ENCODE measurements at places on chromosomes 2 and 18.

DNA sequence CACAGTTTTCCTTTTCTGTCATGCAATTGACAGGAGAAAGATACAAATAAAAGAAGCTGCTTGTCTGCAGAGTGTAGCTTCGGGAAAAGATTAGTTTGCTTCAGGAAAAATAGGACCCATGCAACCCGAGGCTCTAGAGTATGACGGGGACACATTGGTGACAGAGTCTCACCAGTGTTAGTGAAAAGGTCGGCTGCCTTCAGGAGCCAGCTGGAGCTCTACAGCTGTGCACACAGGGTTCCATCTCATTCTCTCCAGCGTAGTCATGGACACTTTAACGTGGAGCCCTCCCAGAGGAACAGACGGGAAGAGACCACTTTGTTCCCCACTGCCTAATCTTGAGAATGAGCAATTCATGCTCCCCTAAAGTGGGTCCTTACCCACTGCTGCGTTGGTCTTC is 42.9 kb downstream of the FECH start:
- no peak for DNase-seq

DNA sequence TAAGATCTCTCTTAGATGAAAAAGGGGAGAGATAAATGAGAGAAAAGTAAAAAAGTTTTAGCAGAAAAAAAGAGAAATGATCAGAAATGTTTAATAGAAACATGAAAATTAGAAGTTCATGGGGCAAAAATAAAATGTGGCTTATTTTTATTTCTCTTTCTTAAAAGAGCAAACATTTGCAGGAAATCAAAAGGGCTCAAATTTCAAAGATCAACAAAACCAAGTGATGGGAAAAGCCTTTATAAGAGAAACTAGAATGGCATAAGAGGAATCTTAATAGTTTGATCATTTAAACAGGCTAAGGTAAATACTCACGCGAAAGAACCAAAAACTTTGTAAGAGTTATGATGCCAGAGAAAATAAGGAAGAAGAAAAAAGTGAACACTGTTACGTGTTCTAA is 23.3 kb upstream of the DAW1 start:
- DNase-seq = no peak

DNA sequence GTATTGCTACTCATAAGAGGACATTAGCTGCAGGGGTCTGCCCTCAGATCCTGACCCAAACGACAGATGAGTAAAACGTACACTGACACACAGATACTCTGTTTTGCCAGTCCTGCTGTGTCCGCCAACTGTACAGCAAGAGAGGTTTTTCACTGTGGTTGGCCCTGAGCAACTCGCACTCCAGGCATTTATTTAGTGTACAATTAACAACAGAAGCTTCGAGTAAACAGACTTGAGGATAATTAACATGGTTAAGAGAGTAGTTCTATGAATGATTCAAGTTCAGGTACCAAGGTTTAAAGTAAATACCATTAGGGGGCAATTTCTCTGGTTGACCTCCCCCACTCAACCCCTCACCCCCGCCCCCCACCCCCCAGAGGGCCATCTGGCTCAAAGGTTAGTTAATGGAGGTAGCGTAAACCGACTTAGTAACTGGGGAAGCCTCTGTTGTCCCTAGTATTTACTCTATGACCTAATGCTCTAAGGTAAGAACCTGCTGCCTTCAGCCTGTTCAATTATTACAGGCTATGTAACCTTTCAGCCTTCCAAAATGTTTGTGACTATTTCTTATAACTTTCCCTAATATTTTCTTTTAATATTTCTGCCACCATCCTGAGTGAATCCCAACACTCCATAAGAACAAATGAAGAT is 103.9 kb upstream of the XIRP2 start:
- DNase-seq = no peak

DNA sequence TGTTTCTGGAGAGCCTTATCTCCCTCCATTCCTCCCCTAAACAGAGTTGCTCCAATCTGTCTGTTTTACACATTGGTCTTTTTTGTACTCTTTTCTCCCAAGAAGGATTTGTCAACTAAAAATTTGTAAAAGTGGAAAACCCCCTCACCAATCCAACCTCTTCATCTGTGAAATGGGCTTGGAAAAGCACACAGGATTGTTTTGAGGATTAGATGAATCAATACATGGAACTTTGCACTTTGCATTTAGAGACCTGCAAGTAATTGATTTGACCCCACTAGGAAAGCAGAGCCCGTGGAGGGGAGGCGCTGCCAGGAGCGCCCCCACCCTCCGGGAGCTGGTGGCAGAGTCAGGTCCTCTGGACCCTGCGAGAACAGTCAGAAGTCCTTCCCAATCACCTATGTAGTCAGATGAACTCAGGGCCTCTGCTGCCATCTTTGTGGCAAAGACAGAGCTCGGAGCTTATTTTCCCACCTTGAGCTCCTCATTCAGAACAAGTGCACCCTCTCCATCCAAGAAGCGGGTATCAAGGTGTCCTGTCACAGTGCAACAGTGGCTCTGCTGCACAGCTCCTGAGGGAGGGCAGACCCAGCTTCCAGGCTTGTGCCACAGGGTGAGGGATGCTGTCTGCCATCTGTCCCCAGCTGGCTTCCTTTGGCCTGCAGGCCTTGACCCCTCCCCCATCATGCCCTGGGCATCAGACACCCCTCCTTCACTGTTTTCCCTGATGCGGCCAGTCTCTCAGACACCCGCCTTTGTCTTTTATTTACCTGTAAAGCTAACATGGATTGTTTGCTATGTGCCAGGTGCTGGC is 1.7 kb upstream of the TMEM185B start:
- DNase-seq = no peak

DNA sequence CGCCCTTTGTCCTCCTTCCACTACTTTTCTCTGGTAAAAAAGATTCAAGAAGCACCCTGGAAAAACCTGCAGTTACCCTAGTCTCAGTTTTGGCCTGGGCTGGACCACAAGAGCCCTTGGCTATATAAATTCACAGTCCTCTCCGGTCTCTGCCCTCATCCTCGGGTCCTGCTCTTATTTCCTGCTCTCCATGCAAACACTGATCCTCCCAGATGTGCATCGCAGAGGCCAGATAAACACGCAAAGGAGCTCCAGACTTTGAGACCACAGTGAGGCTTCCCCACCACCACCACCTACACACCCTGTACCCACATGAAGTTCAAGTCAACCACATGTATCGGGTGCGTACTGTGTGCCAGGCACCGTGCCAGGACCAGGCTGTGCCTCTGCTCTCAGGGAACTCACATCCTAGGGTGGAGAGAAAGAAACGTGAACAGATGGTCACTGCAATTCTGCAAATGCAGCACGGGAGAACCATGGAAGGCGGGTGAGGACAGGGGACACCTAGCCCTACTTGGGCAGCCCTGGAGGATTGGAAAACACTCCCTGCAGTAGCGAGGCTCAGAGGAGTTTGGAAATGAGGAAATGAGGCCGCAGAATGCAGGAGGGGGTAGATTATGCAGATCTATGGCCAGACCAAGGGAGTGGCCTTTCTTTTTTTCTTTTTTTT is 7.4 kb downstream of the CTDSP1 start:
- DNase-seq = peak; percentile 37

DNA sequence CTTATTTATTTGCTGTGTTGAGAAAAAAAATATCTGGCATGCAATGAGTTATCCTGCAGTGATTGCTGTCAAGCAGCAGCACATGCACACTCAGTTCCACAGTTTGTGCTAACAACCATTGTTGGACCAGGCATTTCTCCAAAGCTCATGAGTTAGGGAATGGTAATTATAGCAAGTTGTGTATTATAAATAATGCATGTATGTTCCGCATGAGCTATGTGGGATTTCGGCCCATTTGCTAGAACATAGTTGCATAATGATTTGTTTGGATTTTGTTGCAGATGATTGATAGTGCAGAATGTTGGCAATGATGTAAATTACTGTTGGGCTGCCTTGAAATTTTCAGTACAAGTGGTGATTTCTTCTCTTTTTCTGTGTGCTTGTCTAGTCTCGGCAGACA is 10.7 kb downstream of the KCNJ3 start:
- no peak for DNase-seq

- DNase-seq = no peak
These were observed 241.5 kb downstream of the SH3RF3 start for GRCh38 chr2:109370399-109371035.

DNA sequence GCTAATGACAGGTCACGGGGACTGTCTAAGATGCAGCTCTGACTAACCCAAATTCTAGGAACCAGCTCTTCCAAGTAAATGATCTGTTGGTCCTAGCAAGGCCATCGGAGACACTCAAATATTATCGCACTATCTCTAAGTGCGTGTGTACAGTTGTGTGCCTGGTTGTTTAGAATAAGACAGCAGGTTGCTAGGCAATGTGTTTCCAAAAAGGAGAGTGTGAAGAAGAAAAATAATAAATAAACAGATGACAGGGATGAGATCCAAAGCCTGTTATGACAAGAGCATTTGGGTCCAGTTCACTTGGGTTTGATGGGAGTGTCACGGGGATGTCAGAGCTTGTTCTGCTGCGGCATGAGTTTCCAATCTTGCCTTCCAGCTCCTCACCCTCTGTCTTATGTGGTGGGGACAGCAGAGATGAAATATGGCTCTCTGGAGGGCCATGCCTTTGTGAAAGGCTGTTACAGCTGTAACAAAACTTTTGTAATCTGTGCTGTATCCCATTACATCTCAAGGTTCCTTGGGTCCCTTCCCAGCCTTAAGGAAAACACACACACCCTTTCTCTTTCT is 127.5 kb upstream of the TNP1 start:
- DNase-seq = no peak

- DNase-seq = no peak
These were observed 16.4 kb downstream of the GEMIN6 start for GRCh38 chr2:38794235-38794946.

DNA sequence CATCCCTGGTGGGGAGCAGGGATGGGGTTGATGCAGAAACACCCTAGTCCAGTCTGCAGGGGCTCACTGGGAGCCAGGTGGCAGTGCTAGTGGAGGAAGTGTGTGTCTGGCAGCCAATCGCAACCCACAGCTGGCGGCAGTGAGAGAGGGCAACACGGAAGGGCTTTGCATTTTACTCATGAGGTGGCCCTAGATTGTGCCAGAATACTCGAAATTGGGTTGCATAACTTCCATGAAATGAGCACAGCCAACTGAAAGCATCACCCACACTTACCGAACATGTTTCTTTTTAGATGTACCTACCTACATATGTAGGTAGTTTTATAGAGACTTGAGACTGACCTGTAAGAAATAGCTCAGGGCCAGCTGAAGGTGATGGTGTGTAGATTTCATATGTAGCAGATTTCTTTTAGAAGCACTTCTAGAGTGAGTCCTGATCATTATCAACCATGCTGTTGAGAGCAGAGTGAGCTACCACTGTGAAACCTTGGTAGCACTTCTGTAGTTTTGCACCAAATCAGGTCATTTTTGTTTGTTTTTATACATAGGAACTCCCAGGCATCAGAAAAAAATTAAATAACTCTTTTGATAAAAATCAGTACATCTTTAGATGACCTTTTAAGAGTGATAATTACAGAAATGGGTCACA is 13.0 kb downstream of the IL18R1 start:
- no peak for DNase-seq

DNA sequence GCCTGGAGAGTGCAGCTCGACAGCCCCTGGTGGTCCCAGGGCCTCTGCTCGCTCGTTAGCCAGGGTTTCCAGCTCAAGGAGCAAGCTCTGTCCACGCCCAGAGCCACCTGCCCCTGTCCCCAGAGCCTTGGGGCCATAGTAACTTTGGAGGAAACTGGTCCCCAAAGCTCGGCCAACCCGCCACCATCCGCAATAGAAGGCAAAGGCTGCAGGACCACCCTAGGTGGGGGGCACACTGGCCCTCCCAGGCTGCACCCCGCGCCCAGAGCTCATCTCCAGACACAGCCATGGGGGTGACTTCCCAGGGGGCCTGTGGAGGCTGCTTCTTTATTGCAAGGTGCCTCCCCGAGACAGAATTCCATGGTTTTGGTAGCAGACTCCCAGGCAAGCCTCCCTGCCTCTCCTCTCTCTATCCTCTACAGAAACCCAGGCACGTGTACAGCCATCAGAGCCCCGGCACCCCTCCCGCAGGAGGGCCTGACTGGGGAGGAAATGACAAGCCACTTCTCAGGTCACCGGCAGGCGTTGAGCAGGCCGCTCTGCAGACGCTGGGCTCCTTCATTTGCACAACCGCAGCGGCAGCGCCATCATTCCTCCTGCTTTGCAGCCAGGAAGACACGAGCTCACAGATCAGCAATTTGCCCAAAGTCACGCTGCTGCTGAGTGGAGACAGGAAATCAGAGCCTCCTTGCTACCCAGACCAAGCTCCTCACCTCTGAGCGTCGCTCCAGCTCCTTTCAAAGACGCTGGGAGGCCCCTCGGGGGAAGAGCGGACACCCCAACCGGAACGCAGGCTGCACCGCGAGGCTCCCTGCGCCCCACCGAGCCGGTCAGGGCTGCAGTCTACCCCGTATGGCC is 80.2 kb downstream of the NDUFA10 start:
- DNase-seq = no peak

GRCh38 chr2:138237667-138238384 is 263.7 kb upstream of the SPOPL start:
- DNase-seq = no peak

GRCh38 chr18:8990276-8991031 is 112.0 kb upstream of the NDUFV2 start:
- no peak for DNase-seq

DNA sequence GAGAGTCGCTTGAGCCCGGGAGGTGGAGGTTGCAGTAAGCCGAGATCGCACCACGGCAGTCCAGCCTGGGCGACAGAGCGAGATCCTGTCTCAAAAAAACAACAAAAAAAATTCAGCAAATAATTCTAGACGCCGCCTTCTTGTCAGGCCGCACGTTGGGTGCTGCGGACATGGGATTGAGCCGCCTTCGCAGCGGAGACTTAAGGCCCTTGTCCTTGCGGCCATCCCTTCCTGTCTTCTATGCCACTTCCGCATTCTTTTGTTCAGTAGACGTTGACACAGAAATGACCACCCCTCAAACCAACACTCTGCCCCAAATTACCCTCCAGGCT is 15.8 kb downstream of the PTPN18 start:
- no peak for DNase-seq

DNA sequence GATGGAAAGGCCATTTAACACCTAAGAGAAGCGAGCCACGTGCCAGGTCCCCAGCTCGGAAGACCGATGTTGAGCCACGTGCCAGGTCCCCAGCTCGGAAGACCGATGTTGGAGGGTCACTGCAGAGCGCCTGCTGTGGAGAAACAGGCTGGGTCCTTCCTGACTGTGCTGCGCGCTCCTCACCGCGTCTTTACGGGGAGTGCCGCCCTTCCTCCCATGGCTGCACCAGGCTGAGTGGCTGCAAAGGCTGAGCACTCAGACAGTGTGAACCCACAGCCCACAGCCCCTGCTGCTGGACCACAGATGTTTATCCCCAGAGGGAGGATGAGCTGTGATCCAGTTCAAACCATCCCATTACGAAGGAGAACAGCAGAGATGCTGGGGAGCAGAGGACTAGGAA is 55.7 kb downstream of the RTP5 start:
- DNase-seq = no peak

Measured in hepatic stellate cell (primary cell).